Fibroblast of pulmonary artery (primary cell): ENCODE measurements at places on chromosomes 2 and 18.

- no peak for DNase-seq
Observed at GRCh38 chr2:79612999-79613398, 100.1 kb downstream of the CTNNA2 start.

DNA sequence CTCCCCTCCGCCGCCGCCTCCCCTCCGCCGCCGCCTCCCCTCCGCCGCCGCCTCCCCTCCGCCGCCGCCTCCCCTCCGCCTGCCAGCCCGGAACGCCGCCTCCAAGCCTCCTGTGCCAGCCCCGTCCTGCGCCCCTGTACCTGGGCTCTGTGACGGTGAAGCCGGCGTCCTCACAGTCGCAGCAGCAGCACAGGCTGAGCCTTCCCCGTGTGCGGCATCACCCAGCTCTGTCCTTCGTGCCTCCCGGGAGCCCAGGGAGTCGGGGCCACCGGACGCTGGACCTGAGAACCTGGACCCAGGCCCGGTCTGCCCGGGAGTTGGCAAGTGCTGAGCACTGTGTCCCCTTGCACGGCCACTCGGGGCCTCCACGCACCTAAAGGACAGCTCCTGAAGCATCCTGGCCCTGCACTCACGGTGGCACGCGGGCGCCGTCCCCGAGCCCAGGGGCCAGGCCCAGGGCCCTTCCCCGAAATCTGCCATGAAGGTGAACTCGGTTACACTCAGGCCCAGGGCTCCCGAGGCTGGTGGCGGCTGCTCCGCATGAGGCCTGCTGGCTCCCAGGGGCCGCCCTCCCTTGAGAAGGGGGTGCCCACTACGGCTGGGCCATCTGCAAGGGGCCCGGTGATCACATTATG is 32.9 kb downstream of the RTP5 start:
- DNase-seq: no peak

DNA sequence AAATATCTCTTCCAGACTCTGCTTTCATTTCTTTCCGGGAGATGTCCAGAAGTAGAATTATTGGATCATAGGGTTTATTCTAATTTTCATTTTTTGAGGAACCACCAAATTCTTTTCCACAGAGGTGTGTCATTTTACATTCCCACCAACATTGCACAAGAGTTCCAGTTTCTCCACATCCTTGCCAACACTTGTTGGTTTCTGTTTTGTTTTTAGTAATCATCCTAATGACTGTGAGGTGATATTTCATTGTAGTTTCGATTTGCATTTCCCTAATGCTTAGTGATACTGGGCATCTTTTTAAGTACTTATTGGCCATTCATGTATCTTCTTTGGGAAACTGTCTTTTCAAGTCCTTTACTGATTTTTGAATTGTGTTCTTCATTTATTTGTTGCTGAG is 513.1 kb downstream of the PARD3B start:
- peak; percentile 6 for DNase-seq

- DNase-seq: peak; percentile 93
Observed at GRCh38 chr2:98608116-98608961, at the start of the genes COA5 and UNC50. TSS of gene COA5 (minus strand) at chr2:98608512. CDS start at chr2:98608405, 107 bp downstream. TSS of gene UNC50 (plus strand) at chr2:98608589. CDS start at chr2:98609760, 1,171 bp downstream.

DNA sequence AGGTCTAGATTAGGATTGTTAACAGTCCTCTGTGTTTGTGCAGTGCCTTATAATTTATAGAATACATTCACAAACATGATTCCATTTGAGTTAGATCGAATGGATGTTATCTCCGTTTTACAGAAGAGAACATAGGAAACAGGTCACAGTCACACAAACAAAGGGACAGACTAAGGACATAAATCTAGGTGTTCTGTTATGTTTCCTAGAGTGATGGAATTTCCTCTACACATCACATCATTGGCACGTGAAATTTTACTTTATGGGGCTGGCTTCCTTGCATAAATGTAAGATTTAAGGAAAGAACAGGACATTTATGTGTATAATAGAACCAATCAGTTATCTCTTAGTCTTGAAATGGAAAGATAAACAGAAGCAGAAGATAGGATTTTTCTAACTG is 6.4 kb downstream of the TRIM54 start:
- DNase-seq: no peak

DNA sequence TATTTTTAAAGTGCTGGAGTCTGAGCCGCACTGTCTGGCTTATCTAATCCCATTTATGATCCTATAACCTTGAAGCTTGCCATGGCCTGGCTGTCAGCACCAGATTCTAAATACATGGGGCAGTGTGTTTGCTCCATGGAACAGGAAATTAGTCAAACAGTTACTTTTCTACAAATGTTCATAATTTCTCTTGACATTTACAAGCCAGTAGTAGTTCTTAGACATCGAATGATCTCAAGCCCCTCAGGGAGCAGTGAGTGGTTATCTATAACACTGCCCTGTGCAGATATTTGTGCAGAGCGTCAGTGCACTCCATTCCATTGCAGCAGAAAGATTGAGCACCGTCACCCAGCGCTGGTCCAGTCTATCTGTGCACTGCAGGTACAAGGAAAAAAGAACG is 205.2 kb downstream of the AGPS start:
- DNase-seq: no peak

DNA sequence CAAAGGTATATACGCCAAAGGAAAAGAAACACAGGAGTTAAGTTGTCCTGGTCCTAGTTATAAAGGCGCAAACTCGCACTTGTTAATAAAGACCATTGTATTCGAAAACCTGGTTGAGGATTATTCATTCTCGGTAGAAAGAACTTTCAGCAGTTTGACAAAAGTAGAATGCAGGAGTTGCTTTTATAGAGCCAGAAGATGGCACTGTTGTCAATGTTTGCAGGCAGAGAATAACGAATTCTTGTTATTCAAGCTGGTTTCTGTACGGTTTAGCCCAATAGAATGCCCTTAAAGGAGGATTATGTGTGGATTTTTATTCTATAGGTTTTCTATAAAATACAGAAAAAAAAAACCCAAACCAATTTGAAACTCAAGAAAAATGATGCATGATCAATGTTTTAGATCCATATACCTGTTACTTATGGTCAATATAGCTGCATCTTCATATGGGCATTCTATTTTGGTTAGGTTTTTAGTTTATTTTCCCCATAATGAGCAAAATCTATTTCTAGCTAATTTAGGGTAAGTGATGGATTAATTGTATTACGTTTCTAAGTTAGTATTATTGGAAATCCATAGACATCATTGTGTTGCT is 510.3 kb downstream of the PLCL1 start:
- peak; percentile 77 for DNase-seq

GRCh38 chr2:7411691-7412090 is 494.5 kb downstream of the RNF144A start:
- no peak for DNase-seq

GRCh38 chr18:48066225-48066652 is 135.8 kb upstream of the SMAD2 start:
- no peak for DNase-seq

GRCh38 chr2:207252979-207253645 is 87.4 kb upstream of the KLF7 start:
- no peak for DNase-seq

DNA sequence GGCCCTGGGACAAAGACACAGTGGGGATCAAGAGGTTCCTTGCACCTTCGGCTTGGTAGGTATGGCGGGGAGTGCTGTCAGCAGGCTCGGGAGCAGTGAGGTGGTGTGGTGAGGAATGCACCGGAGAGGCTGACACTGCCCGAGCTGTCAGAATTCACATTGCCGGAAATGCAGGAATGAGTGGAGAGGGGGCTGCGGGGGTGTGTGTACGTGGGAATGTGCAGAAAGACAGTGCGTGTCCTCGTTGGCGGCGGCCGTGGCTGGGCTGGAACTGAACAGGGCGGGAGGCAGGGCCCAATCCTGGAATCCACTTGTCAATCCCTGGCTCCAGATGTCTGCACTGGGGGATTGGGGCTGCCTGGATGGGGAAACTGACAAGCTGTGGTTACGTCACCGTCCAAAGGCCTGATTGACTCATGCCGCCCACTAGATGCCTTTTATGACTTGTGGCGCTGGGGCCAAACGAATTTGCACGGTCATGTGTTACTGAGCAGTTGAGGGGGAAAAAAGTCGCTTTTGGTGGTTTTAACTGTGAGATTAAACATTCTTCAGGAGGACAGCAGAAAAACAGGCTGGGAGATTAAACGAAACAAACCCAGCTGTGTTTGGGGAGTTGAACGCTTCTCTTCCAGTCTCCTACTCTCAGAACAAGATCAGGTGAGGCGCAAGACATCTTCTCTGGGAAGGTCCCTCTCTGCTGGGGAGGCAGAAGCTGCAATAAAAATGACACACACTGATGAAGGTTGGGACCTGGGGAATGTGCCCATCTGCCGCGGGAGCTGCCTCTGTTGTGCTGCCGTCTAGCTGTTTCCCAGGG is 189.4 kb upstream of the GLI2 start:
- peak; percentile 87 for DNase-seq

GRCh38 chr2:71852141-71852711 is 295.4 kb downstream of the CYP26B1 start:
- no peak for DNase-seq

DNA sequence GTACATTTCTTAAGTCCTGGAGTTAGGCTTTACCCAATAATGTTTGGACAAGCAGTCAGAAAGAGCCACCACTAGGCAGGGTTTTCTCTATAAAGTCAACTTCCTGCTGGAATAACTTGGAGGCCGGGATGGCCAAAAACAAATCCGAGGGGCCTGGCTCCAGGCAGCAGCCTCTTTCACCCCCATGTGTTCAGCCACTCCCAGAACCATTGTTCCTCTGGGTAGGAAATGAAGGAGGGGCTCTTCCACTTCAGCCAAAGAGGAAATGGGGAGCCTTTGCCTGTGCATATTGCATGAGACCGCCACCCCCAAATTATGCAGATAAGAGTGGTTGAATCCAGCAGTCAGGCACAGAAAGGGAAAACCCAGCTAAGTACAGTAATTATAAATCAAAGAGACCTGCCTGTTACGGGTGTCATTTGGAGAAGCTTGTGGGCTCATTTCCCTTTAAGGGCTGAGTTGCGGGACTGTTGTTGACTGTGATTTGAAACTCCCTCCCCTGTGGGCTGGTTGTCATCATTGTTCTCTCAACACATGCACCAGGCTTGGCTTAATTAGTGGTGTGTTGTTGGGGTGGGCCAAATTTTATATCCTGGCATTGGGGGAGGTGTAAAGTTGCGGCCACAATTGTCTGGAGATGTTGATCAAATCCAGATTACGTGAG is 212.8 kb upstream of the SOX11 start:
- DNase-seq: no peak

GRCh38 chr18:44536046-44536445 is 144.6 kb upstream of the SETBP1 start:
- DNase-seq: peak; percentile 66

DNA sequence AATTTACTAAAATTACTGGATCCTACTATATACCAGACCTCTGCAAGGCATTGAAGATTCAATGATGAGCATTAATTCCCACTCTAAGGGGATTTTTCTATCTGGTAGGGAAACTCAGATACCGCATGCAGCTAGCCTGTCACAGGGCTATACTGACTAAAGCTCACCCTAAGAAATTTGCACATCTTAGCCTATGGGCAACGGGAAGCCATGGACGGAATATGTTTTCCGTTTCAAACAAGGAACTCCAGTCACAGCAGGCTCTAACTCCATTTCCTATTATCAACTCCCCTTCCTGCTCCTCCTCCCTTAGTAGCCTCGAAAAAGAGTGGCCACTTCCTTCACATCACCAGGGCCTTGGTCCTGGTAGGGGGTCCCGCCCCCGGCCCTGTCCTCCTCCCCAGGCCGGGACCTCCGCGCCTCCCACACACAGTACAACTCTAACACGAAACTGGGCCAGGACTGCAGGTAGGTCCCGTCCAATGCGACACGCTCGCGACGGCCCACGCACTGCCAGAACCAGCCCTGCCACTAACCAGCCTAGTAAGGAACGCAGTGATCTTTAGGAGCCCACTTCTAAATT is 659 bp upstream of the COX5B start:
- peak; percentile 10 for DNase-seq

DNA sequence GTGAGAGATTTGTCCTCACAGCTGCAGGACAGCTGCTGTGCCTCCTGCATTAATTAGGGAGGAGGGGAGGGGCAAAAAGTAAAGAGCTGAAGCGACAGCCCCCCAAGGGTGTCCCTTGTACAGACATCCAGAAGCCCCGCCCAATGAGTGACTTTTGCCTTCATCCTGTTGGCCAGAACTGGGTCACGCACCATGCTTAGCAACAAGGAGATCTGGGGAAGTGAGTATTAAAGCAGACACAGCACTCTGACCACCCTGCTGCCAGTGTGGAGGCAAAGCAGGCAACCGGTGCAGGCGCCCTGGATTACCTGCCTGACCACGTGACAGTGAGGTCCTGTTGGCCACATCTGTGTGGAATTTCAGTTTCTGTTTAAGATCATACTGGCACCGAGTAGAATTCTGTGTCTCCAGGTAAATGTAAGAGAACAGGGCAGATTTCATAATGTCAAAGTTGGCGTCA is 21.5 kb upstream of the BIN1 start:
- DNase-seq: no peak

DNA sequence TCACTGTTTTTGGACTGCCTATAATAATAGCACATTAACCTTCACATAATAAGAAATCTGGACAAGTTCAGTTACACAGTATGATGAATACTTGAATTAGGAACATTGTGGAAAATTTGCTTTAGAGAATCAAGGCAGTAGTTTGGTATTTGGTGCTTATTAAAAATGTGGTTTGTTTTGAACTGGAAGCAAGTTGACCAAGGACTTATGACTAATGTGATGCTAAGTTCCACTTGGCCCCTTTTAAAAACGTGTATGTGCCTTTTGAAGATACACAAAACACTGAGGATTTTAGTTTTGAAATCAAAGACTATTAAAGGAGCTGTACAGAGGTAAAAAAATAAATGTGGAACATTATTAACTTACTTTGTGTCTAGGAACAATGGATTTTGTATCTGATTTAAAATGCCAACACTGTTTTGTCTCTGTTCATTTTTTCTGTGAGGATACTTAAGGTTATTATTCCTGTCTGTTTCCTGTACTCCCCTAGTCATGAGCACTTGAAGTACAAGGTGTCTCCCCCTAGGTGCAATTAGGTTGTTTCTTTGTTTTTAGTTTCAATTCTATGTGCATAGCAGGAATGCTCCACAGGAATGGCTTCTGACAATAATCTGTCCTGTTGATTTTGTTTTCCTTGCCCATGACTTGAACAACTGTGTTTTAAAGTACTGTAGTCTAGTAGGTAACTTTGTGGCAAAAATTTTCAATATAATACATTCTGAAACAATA is 49.6 kb upstream of the PTH2R start:
- DNase-seq: no peak

- no peak for DNase-seq
Observed at GRCh38 chr2:169562519-169562918, 11.1 kb downstream of the FASTKD1 start.

DNA sequence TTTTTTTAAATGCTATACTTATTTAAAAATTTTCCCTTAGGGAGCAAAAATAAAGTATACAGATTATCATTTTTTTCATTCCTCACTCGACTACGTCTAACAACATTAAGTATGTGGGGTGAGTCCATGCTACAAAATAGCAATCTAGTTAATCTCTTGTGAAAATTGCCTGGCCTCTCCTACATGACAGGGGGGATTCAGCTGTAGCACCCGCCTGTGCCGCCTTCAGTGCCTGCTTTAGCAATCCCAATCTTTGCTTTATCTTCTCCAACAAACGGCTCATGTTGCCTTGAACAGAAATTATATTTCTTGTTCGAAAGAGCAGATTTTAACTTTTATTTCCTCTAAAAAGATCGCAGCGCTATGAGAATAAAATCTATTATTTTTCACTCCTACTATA is 2.4 kb upstream of the SOX11 start:
- no peak for DNase-seq
